ENCODE measurements at places on chromosomes 16 and 17.
A peak's percentile ranks its signal among the peaks of the same experiment; 100 is the strongest.

DNA sequence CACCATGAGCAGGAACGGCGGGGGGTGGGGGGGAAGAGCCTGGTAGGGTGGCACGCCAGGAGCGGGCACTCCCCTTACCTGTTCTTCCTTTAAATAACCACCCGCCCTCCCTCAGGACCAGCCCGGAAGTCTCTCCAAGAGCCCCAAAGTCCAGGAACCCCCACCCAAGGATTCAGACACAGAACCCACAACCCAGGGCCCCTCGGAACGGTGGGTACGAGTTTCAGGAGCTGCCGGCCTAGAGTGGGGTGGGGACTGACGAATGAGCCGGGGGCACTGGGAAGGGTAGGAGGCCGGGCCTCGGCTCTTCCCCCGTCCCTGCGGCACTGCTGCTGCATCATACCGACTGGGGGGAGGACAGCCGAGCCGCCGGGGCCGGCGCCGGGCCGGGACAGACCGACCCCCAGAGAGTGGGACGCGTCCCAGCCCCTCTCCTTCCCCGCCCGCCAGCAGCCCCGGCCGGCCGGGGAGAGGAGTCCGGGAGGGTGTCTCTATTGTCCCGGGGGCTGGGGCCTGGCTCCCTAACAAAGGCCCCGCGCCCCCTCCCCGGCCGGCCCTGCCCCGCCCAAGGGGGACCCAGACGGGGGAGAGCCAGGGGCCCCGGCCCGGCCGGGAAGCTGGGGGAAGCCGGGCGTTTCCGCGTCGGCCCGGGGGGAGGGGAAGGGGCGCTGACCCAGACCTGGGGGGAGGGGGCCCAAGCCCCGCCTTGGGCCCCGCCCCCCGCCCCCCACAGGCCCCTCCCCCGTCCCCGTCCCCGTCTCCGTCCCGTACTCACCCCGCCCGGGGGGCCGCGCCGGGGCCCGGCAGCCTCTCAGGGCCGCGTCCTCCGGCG lies 747 bp downstream of the ATXN7L3 start:
- peak; percentile 97 for DNase-seq

DNA sequence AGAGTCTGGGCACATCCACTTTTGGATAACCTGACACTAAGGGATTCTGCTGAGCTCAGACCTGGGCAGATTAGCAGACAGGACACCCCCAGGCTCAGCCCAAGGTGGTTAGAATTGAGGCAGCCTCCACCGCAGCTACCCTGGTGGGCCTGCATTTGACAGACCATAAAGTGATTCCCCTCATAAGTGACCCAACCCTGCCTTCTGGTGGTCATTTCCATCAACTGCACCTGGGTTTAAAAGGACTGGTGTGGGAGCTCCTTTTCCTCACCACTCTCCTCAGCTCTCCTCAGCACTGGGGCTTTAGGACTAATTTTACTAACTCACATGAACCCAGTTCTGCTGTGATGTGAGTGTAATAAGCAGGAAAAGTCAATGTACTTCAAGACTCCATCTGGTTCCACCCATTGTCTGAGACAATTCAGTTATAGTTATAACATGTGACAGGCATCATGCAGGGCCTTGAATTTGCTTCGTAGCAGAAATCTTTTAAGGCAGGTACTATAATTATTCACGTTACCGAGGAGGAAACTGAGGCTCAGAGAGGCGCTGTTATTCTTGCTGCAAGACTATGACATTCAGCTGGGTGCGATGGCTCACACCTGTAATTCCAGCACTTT lies 42.5 kb downstream of the MYH3 start:
- peak; percentile 69 for DNase-seq

GRCh38 chr17:17566896-17567513 lies 24.5 kb downstream of the PEMT start:
- DNase-seq = no peak

DNA sequence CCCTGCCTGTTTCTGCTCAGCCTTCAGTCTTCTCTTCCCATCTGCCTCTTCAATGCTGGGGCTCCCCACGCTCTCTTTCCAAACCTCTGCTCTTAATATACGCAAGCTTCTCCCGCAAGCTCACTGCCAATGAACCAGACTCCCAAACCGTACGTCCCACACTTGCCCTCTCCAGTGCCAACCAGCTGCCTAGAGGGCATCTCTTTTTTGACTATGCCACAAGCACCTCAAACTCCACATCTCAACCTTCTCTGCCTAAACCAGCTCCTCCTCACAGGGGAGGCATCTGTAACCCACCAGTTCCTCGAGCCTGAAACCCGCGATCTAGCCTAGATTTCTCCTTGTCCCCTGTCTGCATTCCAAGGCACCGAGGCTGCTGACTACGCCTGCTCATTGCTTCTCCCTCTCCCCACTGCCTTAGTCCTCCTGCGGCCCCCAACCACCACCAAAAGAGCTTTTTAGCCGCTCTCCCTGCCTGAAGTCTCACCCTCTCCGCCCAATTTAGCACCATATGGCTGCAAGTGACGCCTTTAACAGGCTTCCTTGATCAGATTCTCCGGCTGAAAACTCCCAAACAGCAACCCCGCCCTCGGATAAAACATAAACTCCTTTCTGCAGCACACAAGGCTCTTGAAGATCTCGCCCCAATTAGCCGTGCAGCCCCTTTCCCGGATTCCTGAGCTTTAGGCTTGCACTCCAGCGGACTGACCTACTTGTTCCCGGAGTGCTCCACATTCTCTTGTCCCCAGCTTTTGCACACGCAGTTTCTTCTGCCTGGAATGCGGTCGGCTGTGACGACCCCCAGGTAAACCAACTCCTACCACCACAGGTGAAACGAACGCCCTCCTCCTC lies 1.5 kb downstream of the GGA2 start:
- no peak for DNase-seq

DNA sequence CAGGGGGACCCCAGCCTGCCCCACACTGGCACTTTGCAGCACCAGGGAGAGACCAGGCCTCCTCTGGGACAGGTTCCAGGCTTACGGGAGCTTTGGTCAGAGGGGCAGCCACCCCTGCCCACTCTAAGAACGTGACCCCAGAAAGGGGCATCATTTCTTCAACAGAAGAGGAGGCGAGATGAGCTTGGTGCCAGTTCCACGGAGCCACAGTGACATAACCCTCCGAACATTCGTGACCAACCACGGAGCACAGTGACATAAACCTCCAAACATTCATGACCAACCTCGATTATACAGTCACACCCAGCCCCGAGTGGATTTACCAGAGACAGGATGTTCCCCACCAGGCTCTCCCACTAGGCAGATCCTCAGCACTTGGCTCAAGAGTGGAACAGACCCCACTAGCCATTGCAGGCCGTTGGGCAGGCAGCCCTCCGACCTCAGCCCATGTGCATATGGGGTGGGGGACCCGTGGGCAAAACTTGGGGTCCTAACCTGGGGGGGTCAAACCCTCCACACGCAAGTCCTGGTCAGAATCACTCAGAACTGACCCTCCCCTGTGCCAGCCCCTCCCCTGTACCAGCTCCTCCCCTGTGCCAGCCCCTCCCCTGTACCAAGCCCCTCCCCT lies 112.9 kb downstream of the METRNL start:
- no peak for DNase-seq

DNA sequence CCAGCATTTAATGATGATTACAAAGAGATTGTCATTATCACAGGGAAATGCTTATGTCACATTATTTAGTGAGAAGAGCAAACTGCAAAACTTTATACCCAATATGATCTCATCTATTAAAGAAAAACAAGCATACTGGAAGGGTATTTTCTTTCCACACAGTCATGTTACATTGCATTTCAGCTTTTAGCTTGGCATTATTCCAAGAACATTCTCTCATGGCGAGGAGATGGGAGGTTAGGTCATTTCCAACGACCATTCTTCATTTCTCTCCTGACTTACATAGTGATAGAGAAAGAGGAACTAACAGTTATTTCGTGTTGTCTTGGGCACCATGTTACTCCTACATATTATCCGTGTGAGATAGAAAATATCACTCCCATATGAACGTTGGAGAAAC lies 309.4 kb upstream of the XYLT1 start:
- DNase-seq = no peak

DNA sequence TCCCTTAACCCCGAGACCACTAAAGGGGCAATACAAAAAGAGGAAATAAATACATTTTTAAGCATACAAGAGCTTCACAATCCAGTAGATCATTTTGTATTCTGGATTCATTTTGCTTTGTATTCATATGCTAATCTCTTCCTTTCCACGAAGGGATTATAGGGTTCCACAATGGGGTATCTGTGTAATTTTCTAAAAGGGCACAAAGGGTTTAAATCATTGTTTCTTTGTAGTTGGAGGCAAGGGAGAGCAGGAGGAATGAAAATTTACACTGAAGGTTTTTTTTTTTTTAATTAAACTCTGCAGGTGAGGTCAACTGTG lies 592 bp upstream of the NUFIP2 start:
- DNase-seq = no peak

DNA sequence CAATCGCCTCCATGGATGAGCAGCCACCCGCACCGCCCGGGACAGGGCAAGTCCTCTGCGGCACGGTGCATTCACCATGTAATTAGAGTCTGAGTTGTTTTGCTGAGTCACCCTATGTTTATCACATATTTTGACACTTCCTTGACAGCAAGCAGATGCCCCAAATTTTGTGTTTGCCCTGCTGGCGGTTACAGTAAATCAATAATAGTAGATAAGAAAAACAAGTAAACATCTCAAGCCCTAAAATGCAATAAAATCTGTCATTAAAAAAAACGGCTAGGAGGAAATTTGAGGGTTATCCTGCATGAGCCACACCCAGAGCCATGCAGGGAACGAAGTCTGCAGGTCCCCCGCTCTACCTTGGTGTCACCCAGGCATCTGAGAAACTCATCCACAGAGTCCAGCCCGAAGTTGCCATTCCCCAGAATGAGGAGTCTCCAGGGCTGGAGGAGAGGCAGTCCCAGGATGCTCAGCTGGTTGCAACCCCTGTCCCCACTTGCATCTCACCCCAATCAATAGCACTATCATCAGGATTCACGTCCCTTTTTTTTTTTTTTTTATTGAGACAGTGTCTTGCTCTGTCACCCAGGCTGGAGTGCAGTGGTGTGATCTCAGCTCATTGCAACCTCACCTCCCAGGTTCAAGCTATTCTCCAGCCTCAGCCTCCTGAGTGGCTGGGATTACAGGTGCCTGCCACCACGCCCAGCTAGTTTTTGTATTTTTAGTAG lies 16.5 kb upstream of the ST6GALNAC1 start:
- DNase-seq = peak; percentile 73

DNA sequence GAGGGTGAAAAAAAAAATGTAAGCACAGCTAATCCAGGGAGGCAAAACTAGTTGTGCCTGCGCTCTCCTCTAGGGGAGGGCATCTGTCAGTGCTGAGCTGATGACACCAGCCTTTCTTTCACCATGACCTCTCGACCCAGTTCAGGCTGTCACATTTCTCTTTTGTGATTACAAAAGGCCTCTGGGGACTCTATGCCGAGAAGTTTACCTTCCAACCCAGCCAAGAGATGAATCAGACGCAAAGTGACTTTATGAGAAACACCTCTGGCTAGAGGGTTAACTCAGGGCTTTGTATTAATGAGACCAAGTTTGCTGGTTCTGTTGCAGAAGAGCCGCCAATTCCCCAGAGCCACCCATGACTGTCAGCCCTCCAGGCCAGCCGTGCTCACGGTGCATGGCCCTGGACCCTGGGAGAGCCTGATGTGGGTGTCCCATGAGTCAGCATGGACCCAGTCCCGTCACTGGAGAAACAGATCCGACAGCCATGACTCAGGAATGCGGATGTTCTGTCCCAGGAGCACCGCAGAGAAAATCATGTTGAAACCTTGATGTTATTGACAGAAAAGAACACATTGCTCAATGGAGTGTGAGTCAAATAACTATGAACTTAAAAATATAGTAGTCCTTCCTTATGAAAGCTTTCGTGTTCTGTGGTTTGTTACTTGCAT lies 437.2 kb downstream of the HS3ST3B1 start:
- no peak for DNase-seq

DNA sequence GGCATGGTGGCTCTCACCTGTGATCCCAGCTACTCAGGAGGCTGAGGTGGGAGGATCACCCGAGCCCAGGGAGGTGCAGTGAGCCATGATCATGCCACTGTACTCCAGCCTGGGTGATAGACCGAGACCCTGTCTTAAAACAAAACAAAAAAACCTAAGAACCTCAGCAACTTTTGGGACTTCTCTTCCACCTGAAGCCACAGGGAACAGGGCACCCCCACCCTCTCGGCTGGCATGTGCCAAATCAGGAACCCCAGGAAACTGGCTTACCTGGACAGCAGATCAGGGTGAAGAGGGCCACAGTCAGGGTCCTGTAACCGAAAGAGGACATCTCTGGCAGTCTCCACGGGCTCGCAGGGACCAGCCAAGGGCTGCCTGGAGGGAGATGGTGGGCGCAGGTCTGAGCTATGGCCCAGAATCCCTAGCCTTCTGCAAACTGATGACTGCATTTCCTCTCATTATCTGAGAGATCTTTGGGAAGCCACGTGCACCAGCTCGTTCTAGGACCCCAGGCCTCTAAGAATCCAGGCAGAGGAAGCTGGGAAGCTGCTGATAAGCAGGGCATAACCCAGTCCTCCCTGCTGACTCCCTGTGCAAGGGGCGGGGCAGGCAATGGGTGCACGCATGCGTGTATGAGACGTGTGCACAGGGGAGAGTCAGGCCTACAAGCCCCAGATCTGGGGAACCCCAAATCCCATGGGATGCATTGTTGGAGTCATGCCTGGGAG lies 8.4 kb downstream of the PRR29 start:
- peak; percentile 80 for DNase-seq
